ENCODE measurements at places on chromosomes 7 and 10. TPM values are rescaled to one million over a fixed set of nuclear protein-coding genes. Genes with fewer than 3 reads are reported as not detected.

DNA sequence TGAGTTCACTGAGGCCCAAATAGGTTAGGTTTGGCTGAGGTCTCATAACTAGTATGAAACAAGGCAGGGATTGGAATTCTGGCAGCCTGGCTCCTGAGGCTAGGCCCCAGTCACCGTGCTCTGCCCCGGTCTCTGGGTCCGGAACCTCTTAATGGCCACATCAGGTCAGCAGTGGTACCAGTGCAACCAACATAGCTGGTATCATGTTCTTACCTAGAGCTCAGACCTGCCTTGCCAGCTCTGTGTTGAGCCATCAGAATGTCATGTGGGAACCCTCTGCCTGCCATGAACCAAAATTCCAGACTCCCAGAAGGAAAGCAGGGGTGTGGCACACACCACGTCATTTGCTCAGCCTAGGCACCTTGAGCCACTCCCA is 56.5 kb downstream of the ZNF467 start:
- no peak for DNase-seq

Gene GNAT3
- not detected for total RNA-seq

DNA sequence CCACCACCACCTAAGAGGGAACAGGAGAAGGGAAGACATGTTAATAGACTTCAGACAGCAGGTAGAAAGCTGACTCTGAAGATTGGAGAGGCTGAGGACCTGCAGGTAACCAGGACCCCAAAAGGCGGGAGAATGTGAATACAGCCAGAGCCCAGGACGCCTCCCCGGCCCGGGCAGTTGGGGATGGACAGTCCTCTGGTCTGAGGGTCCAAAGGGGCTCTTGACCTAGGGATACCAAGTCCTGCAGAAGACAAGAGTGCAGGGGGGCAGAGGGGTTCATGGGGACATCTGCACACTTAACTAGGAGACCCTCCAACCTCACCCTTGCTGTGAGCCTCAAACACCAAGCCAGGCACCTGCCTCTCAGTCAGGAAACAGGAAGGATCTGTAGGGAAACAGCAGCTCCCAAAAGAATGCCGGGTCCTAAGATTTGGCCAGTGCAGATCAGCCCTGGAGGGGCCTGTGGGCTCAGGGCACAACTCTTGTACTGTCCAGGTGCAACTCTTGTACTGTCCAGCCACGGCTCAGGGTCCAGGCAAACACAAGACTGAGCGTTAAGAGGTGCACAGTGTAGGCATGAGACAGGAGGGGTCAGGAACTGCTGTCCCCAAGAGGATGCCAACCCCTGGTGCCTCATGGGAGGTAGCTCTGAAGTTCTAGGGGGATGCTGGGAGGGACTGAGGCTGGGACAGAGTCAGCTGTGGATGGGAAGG is 2.3 kb upstream of the STK32C start:
- no peak for DNase-seq

GRCh38 chr10:34206078-34206934 is 608.8 kb downstream of the PARD3 start:
- DNase-seq, result no peak

DNA sequence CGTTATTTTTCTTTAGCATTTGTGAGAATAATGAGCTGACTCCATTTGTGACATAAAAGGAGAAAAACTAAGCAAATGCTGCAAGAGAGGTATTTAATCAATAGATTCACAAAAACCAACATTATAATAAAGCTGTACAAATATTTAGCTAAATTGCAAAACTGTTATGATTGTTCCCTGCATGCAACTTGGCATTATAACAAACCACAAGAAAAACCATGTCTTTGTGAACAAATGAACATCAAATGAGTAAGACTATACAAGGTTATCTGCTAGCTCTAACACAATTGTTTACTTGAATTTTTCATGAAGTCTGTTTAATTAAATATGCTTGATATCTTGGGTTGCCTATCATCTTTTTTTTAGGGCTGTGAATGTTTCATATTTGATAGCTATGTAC is 50.8 kb upstream of the PPP1R9A start:
- no peak for DNase-seq

DNA sequence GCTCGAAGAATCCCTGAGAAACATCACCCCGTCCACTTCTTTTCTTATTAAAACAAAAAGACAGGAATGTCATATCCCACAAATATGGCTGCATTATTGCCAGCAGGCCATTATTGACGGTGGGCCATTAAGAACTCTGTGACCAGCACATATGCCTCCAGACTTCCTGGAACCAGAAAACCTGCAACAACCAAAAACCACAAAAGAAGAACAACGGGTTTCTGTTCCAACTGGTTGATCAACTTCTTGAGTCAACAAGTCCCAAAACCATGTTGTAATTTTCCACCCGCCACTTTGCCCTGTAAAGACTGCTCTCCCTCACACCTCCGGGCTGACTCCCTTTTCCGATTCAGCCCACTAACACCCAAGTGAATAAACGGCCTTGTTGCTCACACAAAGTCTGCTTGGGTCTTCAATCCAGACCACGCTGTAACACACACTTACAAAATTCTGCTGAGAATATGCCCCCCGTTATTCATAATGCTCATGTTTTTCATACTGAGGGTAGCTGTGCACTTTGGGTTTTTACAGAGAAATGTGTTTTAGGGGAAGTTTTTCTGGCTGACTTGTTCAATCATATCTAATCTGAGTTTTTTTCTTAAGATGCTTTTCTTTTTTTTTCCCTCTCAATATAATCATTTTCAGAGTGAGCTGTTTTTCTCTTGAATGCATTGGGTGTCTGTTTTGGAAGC is 20.7 kb downstream of the ZNF107 start:
- no peak for DNase-seq

DNA sequence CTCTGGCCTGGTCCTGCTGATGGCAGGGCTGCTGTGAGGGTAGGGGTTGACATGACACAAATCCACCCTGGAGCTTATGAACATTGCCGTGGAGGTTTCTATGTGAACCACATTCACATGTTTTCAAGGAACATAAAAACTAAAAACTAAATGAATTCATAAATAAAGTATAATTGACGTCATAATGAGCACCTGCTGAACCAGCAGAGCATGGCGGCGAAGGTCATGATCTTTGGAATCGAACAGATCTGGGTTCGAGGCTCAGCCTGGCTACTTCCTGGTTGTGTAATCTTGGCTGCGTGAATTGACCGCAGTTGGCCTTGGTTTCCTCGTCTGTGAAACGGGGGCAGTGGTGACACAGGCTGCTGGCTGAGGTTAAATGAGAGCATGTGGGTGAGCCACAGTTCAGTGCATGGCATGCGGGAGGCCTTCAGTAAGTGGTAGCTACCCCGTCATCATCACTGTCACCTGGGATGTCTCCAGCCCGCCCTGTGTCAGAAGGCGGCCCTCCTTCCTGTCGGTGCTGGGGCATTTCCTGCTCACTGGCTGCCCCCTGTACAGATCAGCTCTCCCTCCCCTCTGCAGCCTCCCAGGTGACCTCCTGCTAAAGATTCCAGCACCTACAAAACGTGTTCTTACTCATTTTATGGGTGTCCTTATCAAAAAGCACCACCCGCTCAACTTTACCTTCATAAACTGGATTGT is 190.3 kb upstream of the SHH start:
- no peak for DNase-seq

GRCh38 chr10:22615819-22616499 is 98.4 kb downstream of the PIP4K2A start:
- peak; percentile 56 for DNase-seq

Gene NODAL
- not detected for total RNA-seq

GRCh38 chr10:47452495-47453140 is 31.3 kb downstream of the ANXA8 start:
- DNase-seq, result no peak

DNA sequence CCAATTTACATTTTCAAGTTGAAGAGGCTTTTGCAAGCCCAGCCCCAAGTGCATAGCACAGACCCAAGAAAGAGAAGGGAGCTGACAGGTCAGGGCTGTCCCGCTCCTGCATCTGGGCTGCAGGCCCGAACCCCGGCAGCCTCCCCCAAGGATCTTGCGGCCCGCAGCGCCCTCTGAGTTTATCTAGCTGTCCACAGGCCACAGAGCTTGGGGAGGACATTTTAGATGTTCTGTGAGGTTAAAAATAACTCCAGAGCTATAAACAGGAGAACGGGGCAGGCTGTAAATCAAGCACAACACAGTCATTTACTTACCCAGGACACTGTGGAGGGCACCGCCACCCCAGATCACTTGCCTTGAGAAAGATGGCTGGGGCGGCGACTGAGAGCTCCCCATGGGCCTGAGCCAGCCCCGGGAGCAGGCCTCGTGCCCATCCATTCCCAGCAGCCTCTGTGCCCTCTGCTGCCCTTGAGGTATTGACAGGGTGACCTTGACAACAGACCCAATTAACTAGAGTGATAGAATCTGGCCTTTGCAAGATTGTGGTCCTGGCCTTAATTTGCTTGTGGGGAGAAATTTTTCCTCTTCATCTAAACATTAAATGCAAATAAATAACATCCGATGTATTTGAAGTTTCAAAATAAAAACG is 563.0 kb downstream of the TCERG1L start:
- no peak for DNase-seq

GRCh38 chr7:30866939-30867338 is 44.7 kb upstream of the AQP1 start:
- DNase-seq, result no peak

Measured in fibroblast of the aortic adventitia (primary cell).